WERI-Rb-1 (cell line): ENCODE measurements at places on chromosomes 2 and 18.

- DNase-seq: no peak
These were observed 11.9 kb downstream of the ANXA4 start for GRCh38 chr2:69753659-69754363.

- DNase-seq: no peak
These were observed 341.8 kb downstream of the ALK start for GRCh38 chr2:29579495-29580169.

DNA sequence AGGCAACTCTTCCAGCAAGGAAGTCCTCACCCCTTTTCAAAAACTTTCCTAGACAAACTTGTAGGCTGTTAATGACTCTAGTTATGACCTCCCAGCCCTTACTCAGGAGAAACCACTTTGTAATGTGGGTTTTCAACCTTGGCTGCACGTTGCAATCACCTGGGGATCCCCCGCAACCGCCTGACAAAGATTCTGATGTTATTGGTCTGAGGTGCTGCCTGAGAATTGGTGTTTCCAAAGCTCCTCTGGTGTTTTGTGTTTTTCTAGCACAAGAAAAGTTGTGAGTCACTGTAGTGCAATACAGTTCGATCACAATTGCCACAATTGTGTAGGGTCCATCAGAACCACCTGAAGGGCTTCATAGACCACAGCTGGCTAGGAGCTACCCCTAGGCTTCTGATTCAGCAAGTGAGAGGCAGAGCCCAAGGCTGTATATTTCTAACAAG lies 121.6 kb downstream of the SP100 start:
- no peak for DNase-seq

GRCh38 chr2:235500761-235501672 lies 7.2 kb downstream of the AGAP1 start:
- no peak for DNase-seq

GRCh38 chr2:70807102-70807827 lies 13.1 kb downstream of the CLEC4F start:
- no peak for DNase-seq

GRCh38 chr2:231918501-231919330 lies 7.5 kb downstream of the NPPC start:
- no peak for DNase-seq

- peak; percentile 89 for DNase-seq
These were observed 40.1 kb downstream of the SLC4A1AP start for GRCh38 chr2:27703638-27704341.

DNA sequence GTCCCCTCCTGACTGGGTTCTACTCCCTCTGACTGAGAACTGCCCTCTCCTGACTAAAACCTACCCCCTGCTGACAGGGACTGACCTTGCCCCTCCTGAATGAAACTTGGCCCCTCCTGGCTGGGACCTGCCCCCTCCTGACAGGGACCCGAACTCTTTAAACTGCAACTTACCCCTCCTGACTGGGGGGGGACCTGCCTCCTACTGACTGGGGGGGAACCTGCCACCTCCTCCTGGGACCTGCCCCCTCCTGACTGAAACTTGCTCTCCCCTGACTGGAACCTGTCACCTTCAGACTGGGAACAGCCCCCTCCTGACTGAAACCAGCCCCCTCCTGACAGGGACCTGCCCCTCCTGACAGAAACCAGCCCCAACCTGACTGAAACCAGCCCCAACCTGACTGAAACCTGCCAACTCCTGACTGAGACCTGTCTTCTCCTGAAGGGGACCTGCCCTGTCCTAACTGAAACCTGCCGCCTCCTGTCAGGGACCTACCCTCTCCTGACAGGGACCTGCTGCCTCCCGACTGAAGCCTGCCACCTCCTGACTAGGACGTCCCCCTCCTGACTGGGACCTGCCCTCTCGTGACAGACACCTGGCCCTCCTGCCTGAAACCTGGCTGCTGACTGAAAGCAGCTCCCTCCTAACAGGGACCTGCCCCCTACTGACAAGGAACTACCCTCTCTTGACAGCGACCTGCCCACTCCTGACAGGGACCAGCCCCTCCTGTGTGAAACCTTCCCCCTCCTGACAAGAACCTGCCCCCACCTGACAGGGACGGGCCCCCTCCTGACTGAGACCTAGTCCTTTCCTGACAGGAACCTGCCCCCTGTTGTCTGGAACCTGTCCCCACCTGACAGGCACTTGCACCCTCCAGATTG lies 87.1 kb downstream of the PXDN start:
- no peak for DNase-seq

DNA sequence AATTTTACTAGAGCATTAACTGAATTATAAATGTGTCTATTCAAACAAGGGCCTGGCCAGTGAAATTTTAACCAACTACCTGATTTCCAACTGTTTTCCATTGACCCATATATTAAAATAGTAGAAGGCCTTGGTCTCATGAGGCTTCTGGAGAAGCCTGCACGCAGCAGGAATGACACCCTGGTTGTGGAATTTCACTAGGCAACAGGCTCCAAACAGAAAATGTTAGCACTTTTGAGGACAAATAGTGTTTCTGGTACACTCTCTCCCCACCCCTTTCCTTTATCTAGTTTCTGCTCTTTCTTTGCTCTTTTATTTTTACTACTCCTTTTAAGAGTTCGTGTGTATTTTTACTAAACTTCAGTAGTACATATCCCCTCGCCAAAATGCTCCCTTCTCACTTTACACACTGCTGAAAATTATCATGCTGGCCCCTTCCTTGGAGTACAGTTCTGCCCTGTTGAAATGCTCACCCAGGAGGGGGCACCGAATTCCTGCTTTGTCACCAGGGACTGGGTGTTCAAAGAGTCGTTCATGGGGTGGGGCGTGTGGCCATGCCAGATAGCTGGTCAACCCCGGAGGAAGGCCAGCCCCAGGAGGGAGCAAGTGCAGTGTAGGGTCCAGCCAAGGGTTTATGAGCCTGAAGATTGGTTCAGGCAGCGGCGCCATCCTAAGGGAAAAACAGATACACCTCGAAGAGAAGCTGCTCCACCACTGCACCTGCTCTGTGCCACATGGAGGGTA lies 22.1 kb upstream of the COL6A3 start:
- no peak for DNase-seq

- DNase-seq: no peak
These were observed 593.0 kb upstream of the ID2 start for GRCh38 chr2:8088810-8089209.

DNA sequence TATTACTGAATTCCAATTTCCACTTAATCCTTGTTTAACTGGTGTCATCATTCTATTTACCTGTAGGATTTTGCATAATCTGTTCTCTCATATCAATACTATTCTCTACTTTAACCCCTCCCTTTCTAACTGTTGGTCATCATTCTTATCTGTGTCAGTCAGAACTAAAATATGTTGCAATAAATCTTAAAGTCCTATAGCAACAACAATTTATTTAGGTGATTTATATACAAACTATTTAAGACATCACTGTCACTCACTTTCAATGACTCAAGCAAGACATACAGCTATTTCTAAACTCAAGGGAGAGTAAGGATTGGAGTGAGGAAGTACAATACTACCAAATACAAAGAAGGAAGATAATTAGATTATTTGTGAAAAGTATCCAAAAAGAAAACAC lies 740.4 kb downstream of the DSC3 start:
- DNase-seq: no peak

DNA sequence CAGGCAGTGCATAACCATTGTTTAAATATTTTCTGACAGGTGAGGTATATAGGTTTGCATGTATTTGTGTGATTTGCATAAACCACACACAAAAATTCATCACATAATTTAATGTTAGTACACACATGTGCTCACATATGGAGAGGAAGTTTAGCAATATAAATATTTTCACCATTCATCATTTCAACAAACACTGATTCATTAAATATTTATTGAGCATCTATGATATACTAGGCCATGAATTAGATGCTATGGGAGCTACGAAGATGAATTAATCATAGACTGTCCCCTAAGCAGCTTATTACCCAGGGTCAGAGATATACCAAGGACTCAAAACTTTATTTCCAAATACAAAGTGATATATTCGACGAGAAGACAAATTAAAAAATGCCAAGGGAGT lies 311.6 kb upstream of the PIK3C3 start:
- no peak for DNase-seq

DNA sequence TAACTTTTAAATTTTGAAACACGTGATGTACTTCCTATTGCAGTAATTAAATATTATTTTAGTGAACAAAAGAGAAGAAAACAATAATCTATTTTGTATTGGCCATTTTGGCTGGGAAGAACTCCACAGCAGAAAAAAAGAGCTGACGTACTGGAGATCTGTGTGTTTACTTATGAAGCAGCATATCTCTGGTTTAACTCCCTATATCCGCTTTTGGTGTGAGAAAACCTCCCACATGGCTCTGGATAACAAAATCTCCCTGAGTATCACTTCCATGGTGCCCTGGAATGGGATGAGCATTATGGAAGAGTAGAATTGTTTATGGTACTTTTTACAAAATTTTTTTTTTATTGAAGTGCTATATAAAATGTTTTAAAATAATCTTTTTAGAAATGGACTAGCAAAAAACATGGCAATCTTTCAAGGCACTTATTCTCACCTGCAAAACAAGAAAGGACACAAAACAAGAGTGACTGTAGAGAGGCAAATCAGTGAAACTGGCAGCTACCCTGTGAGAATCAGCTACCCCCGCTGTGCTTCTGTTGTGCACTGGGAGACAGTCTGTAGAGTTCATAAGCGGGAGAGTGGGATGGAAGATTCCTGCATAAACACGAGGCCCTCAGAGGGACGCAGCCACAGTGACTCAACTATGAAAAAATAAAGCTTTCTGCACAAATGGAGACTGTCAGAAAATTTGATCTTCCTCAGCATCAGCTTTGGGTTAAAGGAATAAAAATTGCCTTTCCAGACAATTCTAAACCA lies 762.2 kb upstream of the HS6ST1 start:
- DNase-seq: no peak

DNA sequence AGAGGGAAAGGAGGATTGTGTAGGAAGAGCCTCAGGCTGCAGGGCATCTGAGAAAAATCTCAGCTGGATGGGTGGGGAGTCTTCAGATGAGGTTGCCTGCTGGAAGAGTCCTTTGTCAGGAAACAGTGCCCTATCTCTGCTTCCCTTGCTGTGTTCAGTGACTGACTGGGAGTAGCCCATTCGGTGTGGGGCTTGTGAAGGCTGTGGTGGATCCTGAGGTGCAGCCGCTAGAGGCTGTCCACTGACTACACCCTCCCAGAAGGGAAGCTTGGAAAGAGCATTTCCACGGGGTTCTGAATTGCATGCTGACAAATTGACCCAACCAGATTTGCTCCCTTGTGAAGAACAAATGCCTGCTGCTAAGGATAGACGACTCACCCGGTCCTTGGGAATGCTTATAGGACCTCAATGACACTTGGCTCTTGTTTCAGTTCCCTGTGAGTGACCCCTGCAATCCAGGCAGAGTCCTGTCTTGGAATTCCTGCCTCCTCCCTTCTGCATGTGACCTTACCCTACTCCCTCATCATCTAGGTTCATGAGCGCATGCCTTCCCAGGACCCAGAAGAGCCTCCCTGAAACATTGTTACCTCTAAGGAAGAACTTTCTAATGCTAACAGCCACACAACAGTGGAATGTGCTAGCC lies 109.7 kb upstream of the FAM136A start:
- DNase-seq: no peak
